ENCODE measurements at places on chromosomes 7 and 10.
A peak's percentile ranks its signal among the peaks of the same experiment; 100 is the strongest.

DNA sequence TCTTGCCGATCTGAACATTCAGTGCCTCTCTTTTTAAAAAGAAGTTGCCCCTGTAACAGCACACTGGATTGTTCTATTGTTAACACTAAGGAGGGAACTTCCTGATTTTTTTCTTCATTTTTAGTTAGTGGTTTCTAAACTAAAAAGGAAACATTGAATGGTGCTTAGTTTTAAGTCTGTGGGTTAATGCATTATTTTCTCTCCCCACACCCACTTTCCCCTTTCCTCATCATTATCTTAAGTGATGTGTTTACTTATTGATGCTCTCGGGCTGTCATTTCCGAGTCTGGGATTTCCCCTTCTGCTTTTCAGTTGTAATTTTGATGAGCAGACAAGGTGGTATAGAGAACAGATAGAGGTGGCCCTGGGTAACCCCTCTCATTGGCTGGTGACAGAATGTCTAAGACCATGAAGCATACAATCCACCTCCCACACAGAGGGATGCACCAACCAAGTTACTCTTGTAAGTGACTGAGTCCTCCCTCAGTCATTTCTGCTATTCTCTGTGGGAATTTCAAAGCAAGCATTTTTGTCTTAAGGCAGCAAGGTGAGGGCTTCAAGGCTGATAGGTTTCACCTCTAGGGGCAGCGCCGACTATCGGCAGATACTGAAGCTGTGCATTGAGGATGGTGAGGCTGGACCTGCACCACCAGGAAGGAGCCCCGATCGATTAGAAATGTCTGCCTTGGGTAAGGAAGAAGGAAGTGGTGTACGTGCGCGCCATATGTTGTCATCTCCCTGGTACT, 49.5 kb downstream of the CHN2 start:
- DNase-seq: peak; percentile 52

GRCh38 chr7:12504149-12504548, 66.4 kb upstream of the SCIN start:
- DNase-seq: no peak

- DNase-seq: no peak
Observed at GRCh38 chr10:70605161-70605560, 2.6 kb upstream of the PRF1 start.

DNA sequence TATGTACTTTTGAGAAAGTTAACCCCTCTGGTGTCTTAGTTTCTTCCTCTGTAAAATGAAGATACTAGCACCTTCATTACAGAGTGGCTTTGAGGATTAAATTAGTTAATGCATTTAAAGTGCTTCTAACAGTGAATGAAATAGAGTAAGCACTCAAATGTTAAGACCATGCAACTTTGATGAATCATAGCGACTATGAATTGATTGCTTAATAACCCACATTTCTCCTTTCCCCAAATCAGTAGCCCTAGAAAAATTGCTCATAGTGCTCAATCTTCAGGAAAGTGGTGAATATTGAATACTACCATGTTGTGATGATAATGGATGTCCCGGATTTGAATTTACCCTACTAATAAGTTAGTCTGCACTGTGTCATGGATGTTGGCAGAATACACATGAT, 48.1 kb downstream of the CD36 start:
- DNase-seq: no peak

- DNase-seq: no peak
Observed at GRCh38 chr7:29281782-29282541, 87.4 kb downstream of the CHN2 start.

DNA sequence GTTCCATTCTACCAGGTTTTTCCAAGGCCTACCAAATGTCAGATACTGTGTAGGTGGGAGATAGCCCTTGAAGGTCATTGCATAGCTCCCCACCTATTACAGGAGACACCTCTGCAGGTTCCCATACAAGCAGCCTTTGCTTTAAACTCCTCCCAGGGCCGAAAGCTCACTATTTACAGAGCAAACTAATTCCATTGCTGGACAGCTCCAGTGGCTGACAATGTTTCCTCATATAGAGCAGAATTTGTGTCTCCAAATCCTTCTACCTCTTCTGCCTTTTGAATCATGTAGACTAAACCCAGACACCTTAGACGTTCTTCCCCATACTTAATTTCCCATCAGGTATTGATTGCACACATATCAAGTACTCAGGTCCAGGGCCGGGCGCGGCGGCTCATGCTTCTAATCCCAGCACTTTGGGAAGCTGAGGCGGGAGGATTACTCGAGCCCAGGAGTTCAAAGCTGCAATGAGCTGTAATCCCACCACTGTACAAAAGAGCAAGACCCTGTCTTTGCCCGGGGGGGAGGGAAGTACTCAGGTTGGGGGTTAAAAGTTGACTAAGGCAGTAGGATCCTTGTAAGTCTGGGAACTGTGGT, 2.1 kb downstream of the CNNM1 start:
- DNase-seq: no peak

DNA sequence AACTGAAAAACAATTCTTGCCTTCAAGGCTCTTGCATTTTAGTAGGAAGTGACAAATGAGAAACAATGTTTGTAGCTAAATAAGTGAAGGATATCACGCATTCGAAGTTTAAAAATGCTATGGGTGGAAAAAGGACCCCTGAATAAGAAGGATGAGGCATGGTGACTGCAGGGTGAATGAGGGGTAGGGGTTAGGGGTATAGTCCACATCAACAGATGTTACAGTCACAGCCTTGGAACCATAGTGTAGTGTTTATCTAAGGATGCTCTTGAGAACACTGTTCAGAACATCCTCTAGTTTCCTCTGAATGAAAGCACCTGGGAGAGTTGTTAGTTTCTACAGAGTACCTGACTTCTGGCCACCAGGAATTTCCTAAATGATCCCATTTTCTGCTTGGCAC, 157.0 kb downstream of the RELN start:
- DNase-seq: no peak

GRCh38 chr7:154383045-154383444, 330.8 kb downstream of the DPP6 start:
- DNase-seq: no peak

DNA sequence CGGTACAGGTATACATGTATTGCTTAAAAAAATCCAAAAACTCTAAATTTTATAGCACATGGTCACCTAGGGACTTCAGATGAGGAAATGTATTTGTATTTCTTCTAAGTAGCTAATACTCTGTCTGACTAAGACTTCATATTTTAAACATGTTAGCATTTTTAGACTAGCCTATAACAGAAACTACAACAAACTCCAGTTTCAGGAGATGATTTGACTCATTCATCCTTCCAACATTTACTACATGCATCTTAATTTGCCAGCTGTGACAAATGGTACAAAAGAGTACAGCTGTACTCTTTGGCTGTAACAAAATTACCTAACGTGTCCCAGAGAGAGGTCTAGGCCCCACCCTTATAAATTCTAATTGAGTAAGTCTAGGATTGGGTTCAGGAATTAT, 22.2 kb downstream of the TMEM209 start:
- no peak for DNase-seq

DNA sequence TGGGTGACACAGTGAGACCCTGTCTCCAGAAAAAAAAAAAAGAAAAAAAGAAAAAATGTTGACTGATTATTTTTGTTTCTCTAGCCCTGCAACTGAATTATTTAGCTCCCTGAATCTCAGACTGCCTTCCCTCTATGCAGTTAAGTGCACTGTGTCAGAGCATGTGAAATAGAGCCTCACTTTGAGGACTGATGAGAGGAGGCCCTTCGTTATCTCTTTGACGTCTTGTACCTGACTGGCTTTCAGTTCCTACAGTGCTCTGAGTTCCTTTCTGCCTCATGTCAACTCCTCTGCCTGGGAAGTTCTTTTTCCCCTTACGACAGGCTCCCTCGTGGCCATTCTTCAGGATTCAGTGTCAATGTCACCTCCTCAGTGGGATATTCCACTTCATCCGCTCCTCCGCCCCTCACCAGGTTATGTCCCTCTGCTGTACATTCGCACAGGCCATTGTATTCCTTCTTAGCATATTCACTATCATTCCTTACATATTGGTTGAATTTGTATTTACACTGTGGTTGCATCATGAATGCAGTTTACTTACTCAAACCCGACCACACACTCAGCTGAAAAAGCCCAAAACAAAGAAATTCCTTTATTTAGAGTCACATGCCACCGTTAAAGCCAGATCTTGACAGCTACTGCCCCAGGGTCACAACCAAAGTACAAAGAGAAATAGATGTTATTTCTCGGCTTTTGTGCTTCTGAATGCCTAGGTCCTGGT, 18.1 kb upstream of the CAMK2G start:
- no peak for DNase-seq

- DNase-seq: no peak
Observed at GRCh38 chr10:32959006-32959920, 1.2 kb upstream of the ITGB1 start.

DNA sequence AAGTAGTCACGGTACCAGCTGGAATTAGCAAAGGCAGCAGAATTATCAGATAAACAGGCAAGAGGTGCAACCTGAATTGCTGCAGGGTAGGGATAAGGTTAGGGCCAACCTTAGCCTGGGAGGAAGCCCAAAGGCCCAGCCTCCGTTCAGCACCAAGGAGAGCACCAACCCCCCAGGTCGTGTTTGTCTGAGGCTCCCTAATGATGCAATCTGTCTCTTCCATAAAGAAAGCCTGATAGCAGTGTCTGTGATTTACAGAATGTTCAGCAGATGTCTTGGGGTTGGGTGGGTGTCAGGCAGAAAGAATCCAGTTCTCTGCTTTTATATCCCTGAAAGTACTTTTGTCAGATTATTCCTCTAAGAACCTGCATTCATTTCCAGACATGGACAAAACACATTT, 328.4 kb upstream of the AOAH start:
- peak; percentile 11 for DNase-seq

DNA sequence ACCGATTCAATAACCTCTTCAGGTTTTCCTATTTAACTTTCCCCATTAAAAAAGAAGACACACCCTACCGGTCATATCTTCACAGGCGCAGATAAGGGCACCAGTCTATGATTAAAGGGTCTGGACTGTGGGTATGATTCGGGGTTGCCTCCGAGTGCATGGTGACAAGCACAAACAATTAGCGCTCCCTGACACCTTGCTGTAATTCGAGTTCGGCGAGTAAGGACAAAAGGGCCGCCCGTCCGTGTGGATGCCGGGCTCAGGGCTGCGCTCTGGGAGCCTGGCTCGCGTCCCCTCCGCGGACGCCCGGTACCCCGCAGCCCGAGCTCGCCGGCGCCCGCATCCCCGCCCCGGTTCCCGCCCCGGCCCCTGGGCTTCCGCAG, 111.9 kb upstream of the RHEB start:
- peak; percentile 38 for DNase-seq

GRCh38 chr10:73581918-73582317, 9.2 kb downstream of the USP54 start:
- no peak for DNase-seq

DNA sequence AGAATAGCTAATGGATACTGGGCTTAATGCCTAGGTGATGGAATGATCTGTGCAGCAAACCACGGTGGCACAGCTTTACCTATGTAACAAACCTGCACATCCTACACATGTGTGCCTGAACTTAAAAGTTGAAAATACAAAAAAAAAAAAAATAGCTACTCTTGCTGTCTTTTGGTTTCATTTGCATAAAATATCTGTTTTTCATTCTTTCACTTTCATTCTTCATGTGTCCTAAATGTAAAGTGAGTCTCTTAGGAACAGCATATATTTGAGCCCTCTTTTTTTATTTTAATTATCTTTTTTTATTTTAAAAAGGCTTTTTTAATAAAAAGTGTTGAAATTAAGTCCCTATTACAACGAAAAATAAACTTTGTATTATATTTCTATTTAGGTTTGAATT, 836.1 kb upstream of the KCND2 start:
- DNase-seq: no peak

- DNase-seq: no peak
Observed at GRCh38 chr7:119596651-119597050, 676.3 kb upstream of the KCND2 start.

DNA sequence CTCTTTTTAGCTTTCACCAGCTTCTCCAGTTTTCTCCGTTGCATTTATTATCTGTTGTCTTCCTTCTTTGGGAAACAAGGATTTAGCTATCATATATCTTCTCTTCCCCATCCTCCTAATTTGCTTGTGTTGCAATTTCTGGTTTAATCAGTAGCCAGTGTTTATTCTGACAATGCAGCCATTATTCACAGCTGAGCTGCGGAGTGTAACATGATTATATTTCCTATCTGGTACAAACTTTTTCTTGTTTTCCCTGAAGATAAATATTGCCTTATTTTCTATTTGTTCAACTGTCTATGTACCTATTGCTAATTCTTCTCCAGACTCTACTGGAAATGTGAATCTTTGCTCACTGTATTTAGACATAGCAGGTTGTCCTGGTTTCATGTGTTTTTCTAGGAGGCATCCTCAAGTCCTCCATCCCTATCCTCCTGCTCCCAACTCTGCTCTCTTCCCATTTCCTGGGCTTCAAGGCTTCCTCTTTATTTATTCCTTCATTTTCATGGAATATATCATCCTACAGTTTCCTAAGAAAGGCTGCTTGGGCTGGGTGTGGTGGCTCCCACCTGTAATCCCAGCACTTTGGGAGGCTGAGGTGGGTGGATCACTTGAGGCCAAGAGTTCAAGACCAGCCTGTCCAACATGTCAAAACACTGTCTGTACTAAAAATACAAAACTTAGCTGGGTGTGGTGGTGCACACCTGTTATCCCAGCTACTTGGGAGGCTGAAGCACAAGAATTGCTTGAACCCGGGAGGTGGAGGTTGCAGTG, 72.4 kb upstream of the KDM7A start:
- no peak for DNase-seq

- peak; percentile 69 for DNase-seq
Observed at GRCh38 chr10:28839600-28840007, 162.3 kb downstream of the BAMBI start.

DNA sequence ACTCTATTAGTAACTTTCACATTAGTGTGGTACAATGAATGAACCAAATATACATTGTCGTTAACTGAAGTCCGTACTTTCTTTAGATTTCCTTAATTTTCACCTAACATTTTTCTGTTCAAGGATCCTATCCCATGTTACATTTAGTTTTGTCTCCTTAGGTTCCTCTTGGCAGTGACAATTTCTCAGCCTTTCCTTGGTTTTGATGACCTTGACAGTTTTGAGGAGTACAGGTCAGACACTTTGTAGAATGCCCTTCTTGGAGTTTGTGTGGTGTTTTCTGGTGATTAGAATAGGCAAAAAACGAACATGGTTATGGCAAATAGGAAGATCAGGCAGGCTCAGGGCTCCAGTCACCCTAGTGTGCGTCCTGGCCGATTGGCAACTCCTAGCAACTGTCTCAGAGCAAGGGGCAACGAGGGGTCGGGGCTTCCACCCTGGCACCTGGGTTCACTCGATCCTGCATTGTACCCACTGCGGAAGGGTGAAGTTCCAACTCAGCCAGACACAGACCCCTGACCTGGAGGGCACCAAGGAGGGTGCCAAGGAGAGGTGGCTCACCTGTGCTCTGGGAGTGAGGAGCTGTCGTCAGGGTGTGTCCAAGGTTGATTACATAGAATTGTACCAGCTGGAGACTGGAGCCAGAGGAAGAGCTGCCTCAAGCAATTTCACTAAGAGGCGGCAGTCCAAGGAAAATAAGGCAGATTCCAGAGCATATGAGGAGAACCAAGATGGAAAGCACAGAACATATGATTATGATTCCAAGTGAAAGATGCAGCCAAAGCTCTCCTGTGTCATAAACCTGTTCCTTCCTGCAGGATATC, 37.5 kb downstream of the PAPSS2 start:
- no peak for DNase-seq

- DNase-seq: no peak
Observed at GRCh38 chr10:63987212-63987611, 466.0 kb downstream of the REEP3 start.

GRCh38 chr7:54764861-54765260, 5.8 kb upstream of the SEC61G start:
- no peak for DNase-seq

- no peak for DNase-seq
Observed at GRCh38 chr10:127034790-127035189, 129.6 kb downstream of the DOCK1 start.

- no peak for DNase-seq
Observed at GRCh38 chr7:136523571-136523970, 344.9 kb upstream of the CHRM2 start.
